ENCODE measurements at places on chromosomes 13 and 19.

- DNase-seq = peak; percentile 52
These were observed 575 bp downstream of the CARM1 start for GRCh38 chr19:10871711-10872545.

DNA sequence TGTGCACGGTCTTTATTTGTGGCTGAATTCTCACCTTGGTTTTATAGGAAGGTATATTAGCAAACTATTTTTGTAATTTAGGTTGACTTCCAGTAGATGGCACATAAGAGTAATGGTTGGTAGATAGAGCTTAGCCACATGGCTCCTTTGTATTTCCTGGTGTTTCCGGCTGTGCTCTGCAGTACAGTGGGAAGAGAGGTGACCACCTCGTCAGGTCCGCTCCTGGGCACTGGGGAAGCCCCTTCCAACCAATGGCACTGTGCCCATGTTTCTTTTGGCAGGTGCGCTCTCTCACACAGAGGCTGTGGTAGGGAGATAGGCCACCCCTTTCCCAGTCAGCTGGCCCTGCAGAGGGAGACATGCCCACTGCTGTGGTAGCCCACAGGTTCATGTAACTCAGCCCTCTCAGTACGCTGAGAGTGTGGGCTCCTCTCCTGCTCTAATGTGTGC, 74.3 kb upstream of the ATP12A start:
- no peak for DNase-seq

- DNase-seq = no peak
These were observed 15.2 kb downstream of the ZSCAN5C start for GRCh38 chr19:56217039-56217949.

GRCh38 chr13:92196591-92197256, 798.3 kb downstream of the GPC5 start:
- no peak for DNase-seq

DNA sequence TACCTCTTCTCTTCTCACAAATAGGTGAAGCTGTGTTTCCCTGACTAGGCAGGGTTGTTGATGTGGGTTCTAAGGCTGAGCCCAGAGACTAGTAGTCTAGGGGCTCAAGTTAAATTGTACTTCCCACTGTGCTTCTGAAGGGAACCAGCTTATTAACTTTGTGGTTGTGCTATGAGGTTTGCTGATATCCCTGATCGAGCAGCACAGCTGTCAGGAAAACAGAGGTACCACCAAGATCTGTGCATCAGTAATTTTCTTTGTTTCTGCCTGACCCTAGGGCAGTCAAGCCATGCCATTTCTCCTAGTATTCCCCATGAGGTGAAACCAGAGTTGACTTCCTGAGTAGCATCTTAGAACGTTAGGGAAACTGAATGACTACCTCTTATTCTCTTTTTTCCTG, 853.8 kb upstream of the MIR17HG start:
- DNase-seq = no peak

DNA sequence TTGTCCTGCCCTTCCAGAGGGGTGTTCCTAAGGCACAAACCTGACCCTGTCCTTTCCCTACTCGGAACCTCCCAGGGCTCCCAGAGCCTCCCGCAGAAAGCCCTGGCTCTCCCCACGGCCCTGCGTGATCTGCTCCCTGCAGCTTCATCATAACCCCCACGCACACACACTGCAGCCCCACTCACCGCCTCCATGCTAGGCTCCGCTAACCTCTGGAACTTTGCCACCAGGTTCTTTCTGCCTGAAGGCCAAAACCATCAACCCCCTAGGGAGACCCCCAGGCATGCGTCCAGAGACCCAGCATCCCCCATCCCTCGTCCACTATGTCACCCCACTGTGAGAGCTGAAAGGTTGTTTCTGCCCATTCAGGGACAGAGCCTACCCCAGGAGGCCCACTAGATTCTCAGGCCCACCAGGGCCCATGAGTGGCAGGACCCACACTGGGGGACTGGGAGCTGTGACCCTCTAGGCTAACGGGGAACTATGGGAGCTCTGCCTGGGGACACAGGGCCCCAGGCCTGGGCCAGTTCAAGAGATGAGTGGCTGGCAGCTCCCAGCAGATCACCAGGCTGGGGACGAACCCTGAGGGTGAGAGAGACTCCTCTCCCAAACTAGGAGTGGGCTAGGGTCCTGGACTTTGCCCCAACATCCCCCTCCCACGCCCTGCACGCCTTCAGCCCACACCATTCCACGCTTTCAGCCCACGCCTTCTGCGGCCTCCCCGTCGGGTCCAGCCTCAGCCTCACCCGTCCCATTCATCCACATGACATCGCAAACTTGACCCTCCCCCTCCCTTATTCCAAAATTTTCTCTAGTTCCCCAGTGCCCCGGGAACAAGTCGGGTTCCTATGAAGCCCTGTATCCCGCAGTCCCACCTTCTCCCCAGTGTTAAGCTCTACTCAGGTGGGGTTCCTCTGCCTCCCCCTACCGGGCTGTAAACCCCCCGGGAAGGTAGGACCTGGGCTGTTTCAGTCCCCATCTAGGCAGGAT, 33.2 kb upstream of the PNMA8B start:
- DNase-seq = no peak

GRCh38 chr13:105702441-105702840, 833.0 kb downstream of the EFNB2 start:
- no peak for DNase-seq

DNA sequence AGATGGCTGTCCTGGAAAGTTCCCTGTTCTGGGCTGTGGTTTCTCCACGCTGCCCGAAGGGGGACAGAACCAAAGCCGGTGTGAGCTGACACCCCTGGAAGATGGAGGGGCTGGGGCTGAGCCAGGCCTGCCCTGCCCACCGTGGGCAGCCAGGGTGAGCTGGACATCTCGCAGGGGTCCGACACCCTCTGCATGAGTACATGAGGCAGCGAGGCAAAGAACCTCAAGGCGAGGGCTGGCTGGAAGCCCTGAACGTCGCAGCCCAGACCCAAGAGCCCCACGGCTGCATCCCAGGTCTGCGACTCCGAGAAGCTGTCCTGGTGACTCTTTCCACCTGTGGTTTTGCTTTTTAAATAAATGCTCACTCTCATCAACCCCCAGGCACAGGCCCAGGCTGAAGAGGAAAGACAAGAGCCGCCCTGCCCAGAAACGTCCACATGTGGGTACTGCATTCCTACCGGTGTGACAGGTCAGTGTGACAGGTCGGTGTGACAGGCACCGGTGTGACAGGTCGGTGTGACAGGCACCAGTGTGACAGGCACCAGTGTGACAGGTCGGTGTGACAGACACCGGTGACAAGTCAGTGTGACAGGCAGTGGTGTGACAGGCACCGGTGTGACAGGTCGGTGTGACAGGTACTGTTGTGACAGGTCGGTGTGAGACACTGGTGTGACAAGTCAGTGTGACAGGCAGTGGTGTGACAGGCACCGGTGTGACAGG, 30.6 kb downstream of the GAS6 start:
- no peak for DNase-seq

- DNase-seq = no peak
These were observed 35.9 kb upstream of the MAB21L1 start for GRCh38 chr13:35512271-35512920.

- DNase-seq = no peak
These were observed 19.7 kb downstream of the CEACAM16 start for GRCh38 chr19:44718441-44719261.

- no peak for DNase-seq
These were observed 922 bp downstream of the EBPL start for GRCh38 chr13:49690133-49690994.

Data from activated B cell treated with CpG ODN at 0.5 μM for 24 hours (primary cell).